RWPE1 (cell line): ENCODE measurements at places on chromosomes 6 and 20.

DNA sequence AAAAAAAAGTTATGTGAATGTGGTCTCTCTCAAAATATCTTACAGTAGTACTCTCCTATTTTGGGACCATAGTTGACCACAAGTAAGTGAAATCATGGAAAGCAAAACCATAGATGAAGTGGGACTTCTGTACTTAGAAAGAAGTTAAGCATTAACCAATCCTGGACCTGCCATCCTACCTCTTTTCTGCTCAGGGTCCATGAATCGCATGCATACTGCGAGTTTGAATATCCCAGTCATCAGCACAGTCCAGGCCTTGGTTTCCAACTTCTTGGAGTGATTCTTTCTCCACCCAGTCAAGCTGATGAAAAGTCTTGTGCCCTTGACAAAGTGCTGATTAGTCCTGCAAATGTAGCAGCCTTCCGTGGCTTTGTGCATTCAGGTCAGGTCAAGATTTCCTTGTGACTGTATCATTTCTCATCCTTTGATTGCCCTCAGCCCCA lies 46.0 kb downstream of the RNF217 start:
- DNase-seq, result no peak

GRCh38 chr6:45827952-45828530 lies 187.6 kb downstream of the CLIC5 start:
- no peak for DNase-seq

- DNase-seq, result no peak
These were observed 88.6 kb downstream of the OPRM1 start for GRCh38 chr6:154127657-154128056.

GRCh38 chr20:17845701-17846475 lies 122.7 kb downstream of the SNX5 start:
- DNase-seq, result no peak

DNA sequence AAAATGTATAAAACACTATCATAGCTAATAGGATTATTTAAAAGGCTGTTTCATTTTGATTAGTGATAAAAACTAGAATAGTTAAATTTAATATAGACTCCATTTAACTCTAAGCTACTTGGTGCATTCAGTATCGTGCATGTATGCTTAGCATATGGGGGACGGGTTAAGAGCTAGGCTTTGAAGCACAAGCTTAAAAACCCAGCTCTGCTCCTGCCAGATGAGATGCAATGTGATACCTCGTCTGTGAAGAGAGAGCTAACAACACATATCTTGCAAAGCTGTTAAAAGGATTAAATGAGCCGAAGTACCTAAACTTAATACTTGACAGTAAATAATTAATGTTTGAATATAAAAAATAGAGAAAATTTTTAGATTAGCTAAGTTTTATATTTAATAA lies 42.2 kb downstream of the DTNBP1 start:
- DNase-seq, result no peak

DNA sequence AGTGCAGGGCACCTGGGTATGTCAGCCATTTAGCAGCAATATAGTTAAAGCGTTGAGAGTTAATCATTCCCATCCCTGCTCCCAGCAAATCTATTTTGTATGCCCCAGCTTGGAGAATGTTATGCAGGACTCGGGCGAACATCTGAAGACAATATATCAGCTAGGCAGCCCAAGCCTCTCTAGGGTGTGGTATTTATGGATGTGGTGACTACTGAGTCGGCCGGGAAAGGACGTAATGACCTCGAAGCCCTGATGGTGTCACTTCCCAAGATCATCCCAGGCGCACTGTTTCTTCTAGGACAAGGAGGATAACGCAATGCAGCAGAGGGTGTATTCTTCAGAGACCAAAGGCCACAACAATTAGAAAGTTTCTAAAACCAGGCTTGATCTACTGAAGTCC lies 63.6 kb upstream of the FAM184A start:
- DNase-seq, result no peak

GRCh38 chr6:145091586-145092142 lies 643.7 kb downstream of the EPM2A start:
- DNase-seq, result no peak

DNA sequence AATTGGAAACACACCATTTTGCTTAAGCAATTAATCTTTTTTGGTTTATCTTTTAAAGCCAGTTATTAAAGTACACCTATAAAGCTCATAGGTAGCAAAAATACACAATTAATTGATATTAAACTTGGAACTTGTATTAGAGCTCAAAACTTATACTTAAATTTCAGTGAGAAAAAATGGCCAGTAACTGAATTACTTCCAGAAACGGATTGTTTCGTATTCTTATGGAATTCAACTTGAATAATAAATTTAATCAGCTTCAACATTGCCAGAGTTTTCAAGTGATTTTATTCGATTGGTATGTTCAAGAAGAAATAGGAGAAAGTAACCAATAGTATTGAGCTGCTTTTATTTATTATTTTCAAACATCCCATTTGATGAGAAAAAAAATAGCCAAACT lies 112.7 kb upstream of the PDE10A start:
- DNase-seq, result no peak

DNA sequence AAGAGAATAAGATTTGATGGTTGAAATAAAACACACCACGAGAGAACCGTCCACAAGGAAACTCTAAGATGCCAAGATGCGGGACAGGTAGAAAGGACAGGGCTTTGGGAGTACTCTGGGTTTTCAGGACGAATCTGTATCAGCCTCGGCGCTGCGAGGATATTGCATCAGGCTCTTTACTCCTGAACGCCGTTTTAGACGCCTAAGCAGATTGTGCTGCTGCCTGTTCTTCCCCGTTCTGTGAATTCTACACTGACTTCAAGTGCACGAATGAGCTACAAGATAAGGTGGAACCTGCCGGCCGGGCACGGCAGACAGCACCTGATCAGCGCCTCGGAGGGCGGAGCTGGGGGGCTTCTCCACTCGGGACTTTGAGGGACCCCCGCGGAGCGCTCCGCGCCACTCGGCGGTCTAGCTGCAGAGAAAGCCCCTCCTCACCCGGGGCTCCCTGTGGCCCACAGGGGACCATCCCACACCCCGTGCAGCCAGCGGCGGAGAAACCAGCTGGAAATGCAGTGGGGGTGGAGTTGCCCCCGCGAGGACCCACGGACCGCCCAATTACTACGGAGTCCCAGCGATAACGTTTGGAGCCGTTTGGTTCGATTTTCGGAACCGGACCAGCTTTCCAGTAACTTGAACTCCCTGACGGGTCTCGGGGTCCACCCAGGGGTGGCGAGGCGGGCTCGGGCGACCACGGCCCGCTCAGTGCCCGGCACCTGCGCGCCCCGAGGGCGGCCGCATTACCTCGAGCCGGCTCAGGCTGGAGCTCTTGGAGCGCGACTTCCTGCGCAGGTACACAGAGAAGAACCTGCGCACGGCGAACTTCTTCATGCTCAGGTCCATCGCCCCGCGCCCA lies 646 bp downstream of the RPS6KA2 start:
- DNase-seq, result no peak

GRCh38 chr20:58340853-58341252 lies 31.3 kb downstream of the RAB22A start:
- DNase-seq, result no peak
